ENCODE measurements at places on chromosomes 4 and X.

- DNase-seq = no peak
These were observed 27.6 kb downstream of the C4orf50 start for GRCh38 chr4:5990446-5991160.

- DNase-seq = no peak
These were observed 83.8 kb downstream of the SMARCA5 start for GRCh38 chr4:143597276-143597675.

- DNase-seq = no peak
These were observed 439.1 kb downstream of the TLL1 start for GRCh38 chr4:166312166-166312565.

- DNase-seq = no peak
These were observed 30.3 kb downstream of the ABLIM2 start for GRCh38 chr4:8128100-8128856.

DNA sequence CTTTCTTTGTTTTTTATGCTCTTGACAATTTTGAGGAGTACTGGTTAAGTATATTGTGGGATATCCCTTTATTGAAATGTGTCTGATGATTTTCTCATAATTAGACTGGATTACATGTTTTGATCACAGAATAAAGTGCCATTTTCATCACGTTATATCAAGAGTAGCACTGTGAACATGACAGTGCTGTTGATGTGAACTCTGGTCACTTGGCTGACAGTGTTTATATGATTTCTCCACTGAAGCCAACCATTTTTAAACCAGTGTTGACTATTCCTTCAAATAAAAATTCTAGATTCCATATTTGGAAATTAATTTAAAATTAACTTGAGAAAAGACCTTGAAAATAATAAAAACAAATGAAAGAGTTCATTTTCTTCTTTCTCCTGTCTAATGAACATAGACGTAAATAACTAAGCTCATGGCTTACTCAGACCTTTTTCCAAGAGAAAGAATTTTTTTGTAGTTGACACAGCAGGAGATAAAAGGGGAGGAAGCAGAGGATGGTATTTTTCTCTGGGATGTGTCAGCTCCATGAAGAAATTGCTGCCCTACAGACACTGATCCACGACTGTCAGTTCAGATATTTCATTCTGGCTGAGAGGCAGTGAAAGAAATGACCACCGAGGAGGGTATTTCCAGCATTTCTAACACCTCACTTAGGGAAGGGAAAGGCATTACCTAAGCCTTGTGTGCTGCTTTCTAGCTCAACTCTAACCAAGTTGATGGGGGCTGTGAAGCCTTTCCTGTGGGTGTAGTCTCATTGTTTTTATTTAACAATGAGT, 150.9 kb upstream of the ANK2 start:
- no peak for DNase-seq

Data from A549 (cell line).